ENCODE measurements at places on chromosomes 12 and 14.
A peak's percentile ranks its signal among the peaks of the same experiment; 100 is the strongest.

GRCh38 chr12:89918172-89918846, 209.7 kb upstream of the ATP2B1 start:
- peak; percentile 52 for DNase-seq

GRCh38 chr14:90742252-90742651, 74.0 kb downstream of the TTC7B start:
- no peak for DNase-seq

DNA sequence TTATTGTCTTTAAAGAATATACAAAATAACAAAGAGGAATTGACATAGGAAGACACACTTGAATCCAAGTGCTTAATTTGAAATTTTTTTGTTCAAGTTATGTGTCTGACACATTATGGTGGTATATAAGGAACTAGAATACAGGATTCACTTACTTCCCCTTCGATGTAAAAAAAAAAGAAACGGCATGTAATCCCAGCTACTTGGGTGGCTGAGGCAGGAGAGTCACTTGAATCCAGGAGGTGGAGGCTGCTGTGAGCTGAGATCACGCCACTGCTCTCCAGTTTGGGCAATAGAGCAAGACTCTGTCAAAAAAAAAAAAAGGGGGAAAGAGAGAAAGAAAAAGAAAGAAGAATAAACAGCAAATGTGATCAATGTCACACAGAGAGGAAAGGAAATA, 8.9 kb downstream of the CLEC12A start:
- no peak for DNase-seq

DNA sequence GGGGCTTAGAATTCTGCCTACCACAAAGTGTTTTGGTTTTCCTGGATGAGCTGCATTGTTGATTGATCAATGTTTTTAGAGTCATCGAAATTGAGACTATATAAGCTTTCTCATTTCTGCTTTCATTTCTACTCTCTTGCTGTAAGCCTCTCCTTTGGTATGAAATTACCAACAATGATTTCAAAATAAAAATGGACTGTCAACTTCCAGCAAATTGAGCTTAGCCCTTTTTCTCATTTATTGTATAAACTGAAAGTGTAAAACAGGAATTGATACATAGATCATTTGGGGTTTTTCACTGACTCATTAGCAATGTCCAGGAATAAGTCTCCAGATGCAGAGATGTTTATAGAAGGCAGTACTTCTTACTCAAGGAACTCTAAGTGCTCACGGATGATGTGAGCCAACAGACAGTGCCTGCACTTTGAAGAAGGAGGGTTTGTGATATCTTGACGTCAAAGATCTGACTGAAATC, 20.0 kb upstream of the PCNX1 start:
- DNase-seq, result no peak

DNA sequence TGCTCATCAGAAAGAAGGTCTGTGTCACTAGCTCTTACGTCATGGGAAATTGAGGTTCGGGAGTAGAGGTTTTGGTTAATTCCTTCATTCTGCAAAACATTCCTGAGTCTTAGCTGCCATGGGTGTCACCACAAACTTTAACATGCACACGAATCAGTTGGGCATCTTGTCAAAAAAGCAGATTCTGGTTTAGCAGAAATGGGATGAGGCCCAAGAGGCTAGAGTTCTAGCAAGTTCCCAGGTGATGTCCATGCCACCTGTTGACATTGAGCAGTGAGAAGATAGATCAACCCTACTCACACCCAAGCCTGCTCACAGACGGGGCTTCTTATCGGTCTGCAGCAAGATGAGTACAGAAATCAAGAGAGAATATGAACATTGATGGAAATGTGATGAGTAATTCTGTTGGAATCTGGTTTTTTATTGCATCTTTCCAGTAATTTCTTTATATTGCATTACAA, 11.7 kb upstream of the RIN3 start:
- DNase-seq, result peak; percentile 7

GRCh38 chr14:67618617-67619063, 1.1 kb upstream of the ARG2 start:
- DNase-seq, result peak; percentile 68

Measured in LoVo (cell line).